ENCODE measurements at places on chromosomes 16 and 17.
A peak's percentile ranks its signal among the peaks of the same experiment; 100 is the strongest.

DNA sequence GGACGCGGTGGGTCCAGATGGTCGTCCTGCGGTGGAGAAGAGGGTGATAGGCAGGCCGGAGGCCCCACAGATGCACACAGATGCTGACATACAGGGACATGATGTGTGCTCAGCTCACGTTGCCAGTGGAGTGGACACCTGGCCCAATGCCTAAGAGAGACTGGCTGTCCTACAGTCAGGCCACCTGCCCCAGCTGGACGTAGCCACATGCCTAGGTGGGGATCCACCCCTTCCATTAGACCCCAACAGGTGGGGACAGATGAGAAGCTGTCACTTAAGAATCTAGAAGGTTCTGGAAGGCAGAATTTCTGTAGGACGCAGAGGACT is 117.6 kb upstream of the ZNF750 start:
- DNase-seq = no peak

- DNase-seq = peak; percentile 98
Measured at GRCh38 chr16:10944249-10945064, at the start of gene CLEC16A. Gene CLEC16A (plus strand): TSS chr16:10944564. CDS start chr16:10944718, 154 bp downstream.

DNA sequence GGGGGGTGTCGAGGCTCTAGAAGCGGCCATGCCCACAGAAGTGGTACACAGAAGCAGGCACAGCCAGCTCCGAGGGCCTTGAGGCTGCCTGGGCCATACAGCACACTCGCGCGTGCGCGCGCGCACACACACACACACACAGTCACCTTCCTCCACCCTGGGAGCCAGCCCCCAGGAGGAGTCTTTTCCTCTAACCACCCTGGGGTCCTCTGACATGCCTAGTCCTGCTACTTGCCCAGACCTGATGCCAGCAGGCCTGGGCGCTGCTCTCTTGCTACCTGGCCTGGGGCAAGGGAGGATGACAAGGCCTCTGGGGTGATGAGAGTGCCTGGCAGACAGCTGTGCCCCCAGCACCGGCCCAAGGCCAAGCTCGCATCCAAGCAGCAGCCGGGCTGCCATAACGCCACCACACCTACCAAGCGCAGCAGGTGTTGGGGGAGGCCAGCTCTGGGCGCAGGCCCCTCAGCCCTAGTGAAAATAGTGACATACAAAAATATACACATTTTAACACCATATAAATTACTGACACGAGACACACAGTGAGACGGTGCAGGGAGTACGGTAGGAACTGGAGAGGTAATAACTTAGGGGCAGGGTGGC is 41.1 kb downstream of the TSC2 start:
- no peak for DNase-seq

DNA sequence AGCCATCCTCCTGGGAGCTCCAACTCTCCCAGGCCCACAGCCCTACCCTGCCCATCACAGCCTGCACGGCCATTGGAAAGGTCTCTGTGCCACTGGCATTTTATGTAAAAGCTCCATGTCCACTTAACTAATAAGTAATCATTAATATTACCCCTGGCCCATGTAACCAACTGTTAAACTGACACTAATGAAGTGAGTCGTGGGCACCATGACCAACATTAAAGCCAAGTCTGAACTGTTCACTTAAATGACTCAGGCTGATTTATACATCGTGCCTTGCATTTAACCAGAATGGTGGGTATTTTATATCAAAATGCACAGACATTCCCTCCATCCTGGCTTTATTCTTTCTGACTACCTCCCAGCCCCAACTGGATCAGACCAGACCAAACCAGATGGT is 229.3 kb downstream of the SOX9 start:
- DNase-seq = no peak
